Hematopoietic multipotent progenitor cell treated with erythropoietin and hydrocortisone succinate and interleukin-3 and kit ligand, for 15 days (in vitro differentiated cells): ENCODE measurements at places on chromosomes 16 and 17.
A peak's percentile ranks its signal among the peaks of the same experiment; 100 is the strongest.

GRCh38 chr16:57972306-57972705 is 1.4 kb upstream of the CNGB1 start:
- no peak for DNase-seq

GRCh38 chr16:55557186-55557585 is 9.3 kb upstream of the CAPNS2 start:
- no peak for DNase-seq

GRCh38 chr16:67767953-67768352 is 38.4 kb downstream of the RANBP10 start:
- peak; percentile 46 for DNase-seq

- peak; percentile 58 for DNase-seq
Measured at GRCh38 chr17:51056813-51057510, 63.7 kb downstream of the SPAG9 start.

GRCh38 chr17:17750881-17751280 is 69.6 kb downstream of the RAI1 start:
- peak; percentile 17 for DNase-seq

DNA sequence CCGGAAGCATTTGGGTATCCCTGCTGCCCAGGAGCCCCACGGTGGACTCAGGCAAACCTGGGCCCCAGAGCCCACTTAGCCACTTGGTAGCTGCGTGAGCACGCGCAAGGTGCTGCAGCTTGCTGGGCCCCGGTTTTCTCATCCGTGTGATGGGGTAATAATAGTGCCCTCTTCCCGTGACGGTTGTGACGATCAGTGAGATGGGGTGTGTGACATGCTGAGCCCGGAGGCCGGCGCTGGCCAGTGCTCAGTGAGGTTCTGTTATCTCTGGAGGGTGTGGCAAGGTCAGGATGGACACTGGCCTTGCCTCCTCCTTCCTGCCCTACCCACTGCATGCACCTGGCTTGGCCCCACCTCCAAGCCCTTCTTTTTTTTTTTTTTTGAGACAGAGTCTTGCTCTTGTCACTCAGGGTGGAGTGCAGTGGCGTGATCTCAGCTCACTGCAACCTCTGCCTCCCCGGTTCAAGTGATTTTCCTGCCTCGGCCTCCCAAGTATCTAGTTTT is 82.6 kb downstream of the RAP1GAP2 start:
- DNase-seq: no peak

GRCh38 chr17:72104863-72105234 is 16.0 kb upstream of the SOX9 start:
- DNase-seq: no peak

GRCh38 chr17:82201498-82201910 is 11.1 kb downstream of the CCDC57 start:
- no peak for DNase-seq

DNA sequence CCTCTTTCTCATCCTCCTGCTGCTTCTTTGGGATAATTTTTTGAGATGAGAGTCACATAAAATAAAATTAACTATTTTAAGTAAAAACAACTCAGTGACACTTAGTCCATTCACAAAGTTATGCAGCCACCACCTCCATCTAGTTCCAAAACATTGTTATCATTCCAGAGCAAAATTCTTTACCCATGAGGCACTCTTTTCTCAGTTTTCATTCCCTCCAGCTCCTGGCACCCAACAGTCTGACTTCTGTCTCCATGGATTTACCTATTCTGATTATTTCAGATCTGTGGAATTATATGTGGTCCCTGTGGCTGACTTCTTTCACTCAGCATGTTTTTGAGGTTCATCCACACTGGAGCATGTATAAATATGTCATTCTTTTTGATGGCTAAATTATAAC is 239.9 kb upstream of the DYNLRB2 start:
- no peak for DNase-seq

DNA sequence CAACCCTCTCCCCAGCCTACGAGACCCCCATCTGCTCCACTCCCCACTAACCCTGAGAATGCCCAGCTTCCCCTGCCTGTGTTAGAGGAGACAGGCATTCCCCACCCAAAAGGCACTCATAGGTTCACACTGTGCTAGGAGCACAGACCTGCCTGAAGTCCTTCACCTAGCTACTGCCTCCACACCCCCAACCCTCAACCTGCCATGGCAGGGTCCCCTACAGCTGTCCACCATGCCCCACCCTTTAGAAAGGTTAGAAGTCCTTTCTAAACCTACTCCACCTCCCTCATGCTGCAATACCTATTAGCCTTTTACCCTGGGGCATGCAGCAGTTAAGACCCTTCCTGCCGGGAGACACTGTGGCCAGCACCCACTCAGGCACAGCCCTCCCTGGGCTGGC is 9.1 kb downstream of the SRCIN1 start:
- no peak for DNase-seq

DNA sequence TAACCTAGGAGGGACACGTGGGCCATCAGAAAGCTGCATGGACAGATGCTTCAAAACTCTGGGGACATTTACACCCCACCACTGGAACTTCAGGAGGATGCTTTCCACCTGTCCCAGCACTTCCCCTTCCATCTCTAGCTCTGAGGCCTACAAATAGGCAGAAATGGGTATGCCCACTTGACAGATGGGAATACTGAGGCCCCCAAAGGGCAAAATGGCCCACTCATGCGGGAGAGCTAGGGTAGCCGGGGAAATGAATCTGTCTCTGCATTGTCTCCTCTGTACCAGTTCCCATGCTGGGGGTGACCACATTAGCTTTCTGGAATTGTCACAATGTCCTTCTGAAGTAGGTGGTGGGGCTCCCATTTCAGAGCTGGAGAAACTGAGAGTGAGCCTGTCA is 592.1 kb upstream of the CDH5 start:
- DNase-seq: no peak

DNA sequence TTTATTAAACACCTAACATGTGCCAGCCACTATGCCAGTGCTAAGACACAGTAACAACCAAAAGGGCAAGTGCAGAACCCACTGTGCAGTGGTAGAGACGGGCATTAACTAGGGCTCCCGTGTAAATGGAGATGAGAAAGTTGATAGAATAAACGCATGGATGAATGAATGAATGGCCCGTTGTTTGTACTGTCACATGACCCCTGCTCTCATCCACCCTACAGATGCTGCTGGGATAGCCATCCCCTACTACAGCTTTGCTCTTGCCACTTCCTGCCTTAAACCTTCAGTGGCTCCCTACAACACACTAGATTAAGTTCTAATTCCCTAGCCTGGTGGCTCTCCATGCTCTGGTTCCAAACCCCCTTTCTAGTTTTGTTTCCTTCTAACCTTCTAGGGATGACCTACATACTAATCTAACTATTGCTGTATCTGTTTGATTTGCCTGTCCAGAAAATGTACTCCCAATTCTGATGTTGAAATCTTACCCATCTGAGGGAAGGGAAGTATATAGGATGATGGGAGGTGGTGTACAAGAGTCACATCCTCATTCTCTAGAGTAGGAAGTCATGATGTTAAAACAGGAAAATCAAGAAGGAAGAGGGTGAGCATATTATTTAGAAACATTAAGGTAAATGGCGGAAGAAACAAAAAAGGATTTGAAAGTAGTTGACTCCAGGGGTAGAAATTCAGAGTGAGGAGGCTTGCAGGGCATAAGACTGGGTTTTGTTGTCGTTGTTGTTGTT is 11.4 kb upstream of the TNRC6C start:
- no peak for DNase-seq

DNA sequence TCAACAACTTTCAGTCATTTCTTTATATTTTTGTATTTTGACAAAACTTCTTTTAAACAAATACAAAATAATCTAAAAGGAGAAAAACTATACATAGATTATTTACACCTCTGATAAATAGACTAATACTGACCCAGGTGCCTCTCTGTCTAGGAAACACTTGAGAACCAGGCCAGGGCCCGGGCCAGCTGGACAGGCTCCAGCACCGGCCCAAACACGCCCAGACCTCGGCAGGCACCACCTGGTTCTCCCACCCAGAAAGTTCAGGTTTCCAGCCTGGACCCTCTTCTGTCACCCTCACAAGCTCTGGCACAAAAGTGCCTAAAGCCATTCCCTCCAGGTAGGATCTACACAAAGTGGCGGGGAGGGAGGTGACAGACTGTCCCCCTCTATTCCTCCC is 97.0 kb upstream of the DNAH17 start:
- no peak for DNase-seq

GRCh38 chr17:78973196-78973595 is 6.5 kb downstream of the LGALS3BP start:
- no peak for DNase-seq

DNA sequence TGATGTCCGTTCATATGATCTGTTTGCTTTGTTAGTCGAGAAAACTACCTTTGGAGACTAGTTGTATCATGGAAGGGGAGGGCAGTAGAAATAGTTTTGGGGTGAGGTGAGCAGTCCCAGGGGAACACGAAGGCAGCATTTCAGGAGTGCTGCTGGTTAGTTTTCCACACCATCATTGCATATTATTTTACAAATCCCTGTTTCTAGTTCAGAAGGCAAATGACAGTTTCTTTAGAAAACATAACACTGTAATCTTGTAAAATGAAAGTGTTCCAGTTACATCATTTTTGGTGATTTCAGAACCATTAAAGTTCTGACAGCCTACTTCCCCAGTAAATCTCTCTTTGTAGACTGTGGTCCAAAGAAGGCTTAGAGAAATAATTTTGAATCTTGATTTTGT is 25.4 kb downstream of the BANP start:
- DNase-seq: no peak

- peak; percentile 37 for DNase-seq
Measured at GRCh38 chr17:17391668-17392370, 85.0 kb upstream of the MED9 start.

DNA sequence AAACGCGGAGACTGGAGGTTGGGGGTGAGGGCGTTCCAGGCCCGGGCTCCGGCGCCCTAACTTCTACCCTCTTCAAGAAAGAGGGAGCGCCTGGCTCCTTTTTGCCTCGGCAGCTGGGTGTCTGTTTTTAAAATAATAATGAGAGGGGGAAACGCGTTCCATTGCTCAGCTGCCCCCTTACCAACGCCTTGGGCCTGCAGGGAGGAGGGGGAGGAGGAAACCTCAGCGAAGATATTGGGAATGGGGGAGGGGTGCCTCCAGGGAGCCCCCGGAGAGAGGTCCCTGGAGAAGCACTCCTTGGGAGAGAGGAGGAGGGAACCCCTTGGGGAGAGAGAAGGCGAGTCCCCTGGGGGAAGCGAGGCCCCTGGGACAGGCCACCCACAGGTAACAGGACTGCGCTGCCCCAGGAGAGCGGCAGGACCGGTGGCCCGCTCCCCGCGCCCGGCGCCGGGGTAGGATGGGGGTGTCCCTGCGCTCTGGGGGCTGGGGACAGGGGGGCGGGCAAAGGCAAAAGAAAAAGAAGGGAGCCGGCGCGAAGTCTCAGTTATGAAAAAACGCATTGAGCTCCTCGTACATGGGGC is 2.7 kb downstream of the NEUROD2 start:
- DNase-seq: no peak

GRCh38 chr16:1832838-1833454 is 5.9 kb downstream of the FAHD1 start:
- peak; percentile 88 for DNase-seq

DNA sequence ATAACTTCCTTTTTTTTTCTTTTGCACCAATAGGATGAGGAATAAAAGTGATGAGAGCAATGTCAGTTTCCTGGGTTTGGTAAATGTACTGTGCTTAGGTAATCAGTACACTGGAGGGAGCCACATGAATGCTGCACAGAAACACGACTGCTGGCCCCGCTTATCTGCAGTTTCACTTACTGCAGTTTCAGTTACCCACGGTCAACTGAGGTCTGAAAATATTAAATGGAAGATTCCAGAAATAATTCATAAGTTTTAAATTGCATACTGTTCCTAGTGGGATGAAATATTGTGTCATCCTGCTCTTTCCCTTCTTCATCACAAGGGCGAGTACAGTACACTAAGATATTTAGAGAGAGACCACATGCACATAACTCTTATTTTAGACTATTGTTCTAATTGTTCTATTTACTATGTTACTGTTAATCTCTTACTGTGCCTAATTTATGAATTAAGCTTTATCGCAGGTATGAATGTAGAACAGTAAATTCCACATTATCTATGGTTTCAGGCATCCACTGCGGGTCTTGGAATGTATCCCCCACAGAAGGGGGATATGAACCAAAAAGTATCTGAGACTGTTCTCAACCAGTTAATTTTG is 6.4 kb upstream of the LGALS3BP start:
- peak; percentile 22 for DNase-seq

- DNase-seq: no peak
Measured at GRCh38 chr17:71948703-71949422, 172.0 kb upstream of the SOX9 start.

- DNase-seq: no peak
Measured at GRCh38 chr17:31394544-31394943, 3.1 kb downstream of the RAB11FIP4 start.
